Activated CD4-positive, alpha-beta T cell treated with anti-CD3 and anti-CD28 coated beads, Interleukin-2, Interleukin-4, amounts not matched to agents 100 ng/mL and 50 ng/mL, durations not matched to agents 16 hours and 8 hours (primary cell): ENCODE measurements at places on chromosomes 2 and 18.

DNA sequence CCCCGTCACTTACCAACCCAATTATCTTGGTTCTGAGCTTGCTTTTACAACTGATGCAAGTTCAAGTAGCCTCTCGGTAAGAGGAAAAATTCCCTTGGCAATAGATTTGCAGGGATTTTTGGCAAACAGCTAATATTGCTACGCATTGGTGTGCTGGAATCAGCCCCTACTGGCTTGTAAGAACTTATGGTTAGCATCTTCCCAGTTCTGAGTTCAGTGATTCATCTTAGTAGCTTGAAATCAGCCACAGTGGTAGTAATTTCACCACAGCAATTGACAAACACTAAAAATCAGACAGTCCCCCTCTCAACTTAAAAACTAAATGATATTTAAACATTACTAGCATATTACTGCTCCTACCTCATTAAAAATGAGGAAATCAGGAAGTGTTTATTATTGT, 5.9 kb upstream of the RAX start:
- DNase-seq: no peak

DNA sequence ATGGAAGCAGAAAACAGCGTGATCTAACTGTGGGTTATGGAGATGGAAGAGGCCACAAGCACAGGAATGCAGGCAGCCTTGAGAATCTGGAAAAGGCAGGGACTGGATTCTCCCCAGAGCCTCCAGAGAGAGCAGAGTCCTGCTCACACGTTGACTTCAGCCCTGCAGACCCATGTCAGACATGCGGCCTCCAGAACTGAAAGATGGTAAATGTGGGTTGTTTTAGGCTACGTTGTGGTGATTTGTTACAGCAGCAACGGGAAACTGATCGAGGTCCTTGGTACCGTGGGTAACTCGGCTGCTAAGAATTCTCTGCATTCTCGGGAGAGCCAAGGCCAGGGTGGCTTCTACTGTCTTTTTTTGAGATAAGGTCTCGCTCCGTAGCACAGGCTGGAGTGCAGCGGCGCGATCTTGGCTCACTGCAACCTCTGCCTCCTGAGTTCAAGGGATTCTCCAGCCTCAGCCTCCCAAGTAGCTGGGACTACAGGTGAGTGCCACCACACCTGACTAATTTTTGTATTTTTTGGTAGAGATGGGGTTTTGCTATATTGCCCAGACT, 97.1 kb downstream of the ACKR3 start:
- DNase-seq: no peak

- DNase-seq: no peak
These were observed 19.4 kb downstream of the KLHL29 start for GRCh38 chr2:23404426-23404825.

DNA sequence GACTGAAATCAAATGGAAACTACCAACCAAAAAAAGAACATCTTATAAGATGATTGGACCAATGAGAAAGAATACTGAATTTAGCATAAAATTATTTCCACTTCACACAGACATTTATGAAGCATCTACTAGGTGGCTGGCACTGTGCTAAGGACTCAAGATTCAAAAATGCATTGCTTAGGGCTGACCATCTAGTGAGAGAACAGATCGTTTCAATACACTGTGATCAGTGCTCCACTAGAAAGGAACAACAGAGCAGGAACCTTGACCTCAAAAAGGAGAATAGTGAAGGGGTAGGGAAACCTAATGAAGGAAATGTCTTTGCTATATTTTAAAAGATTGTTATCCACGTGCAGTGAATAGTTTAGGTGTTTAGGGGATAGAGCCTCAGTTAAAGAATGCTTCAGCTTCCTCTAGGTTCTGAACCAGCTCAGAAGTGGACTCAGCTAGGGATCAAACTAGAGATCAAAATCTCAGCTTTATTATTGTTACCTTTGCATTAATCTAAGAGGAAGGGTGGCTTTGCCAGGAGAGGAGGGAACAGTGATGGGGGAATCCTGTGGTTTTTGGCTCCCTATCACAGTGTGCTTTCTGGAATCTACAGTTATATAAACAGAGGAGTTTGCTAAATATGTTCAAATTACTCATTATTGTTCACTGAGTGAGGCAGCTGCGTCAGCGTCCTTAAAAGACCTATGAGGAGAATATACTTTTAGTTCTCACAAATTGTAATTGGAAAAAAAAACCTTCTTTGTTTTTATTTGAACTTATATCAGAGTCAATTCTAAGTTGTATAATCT, 16.2 kb upstream of the BBS5 start:
- DNase-seq: no peak

DNA sequence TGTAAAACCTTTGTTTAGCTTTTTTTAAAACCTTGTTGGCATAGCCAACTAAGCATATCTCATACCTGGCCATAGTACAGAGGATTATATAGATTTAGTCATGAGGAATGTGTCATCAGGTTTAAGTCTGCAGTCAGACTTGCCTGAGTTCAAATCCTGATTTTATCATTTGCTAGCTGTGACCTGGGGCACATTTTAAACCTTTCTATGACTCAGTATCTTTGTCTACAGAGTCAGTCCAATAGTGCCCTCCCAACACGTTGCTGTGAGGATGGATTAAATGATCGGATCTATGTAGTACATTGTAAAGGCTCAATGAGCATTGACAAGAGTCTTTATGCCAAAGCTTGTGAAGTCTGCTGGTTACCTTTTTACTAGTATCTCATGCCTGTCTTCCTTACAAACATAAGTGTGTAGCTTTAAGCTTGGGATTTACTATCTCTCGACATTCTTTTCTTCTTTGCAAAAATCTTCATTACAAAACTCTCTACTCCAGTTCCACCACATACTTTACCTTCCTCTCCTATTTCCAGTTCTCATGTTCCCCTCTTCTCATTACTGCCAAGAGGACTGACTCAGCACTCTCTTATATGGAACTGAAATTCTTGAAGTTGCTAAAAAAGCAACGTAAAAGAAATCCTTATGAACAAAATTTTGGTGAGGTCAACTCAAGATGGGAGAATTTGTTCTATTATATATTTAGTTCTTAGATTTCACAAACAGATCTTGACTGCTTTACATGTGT, 68.1 kb upstream of the RBMS1 start:
- DNase-seq: no peak

- DNase-seq: no peak
These were observed 27.2 kb downstream of the ALPK2 start for GRCh38 chr18:58601468-58602266.

DNA sequence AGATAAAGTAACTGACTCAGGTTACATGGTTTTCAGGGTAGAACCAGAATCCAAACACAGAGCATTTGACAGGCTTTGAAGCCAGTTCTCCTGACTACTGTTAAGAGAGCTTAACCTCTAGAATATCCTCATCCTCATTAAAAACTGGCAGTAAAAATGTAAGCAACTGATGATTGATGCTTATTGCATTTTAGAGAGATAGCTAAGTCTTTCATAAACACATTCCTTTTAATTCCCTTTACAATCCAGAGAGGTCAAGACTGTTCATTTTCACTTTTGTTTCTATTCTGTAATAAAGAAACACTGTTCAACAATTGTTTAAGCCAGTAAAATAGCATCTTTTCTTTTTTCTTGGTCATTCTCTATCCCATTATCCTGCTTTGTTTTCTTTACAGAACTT, 53.9 kb upstream of the RAB27B start:
- no peak for DNase-seq
